Stimulated activated CD8-positive, alpha-beta memory T cell treated with anti-CD3 and anti-CD28 coated beads, Interleukin-7, amount 100 ng/mL, for 1 hour (primary cell): ENCODE measurements at places on chromosomes 7 and 10.

DNA sequence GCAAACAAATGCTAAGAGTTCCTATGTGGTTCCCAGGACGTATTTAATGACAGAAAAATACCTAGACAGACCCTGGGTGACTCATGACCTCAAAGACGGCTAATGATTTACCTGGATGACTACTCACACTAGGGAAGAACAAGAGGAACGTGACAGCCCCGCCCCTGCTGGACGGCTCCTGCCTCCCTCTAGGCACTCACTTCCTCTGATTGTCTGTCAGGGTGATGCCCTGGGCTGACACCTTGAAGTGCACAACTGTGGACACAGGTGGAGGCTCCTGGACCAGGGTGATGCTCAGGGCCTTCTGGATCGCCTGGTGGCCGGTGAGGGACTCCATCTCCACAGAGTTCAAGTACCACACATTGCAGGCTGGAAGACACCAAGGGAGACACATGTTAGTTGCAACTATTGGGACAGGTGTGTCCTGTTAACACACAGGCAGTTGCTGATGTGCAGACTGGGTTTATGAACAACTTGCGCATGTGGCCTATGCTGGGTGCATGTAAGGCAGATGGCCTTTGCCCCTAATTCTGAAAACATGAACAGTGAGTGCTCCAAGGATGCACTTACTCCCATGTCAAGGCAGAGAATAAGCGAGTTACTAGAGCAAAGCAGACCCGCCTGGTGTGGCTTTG, 298.3 kb downstream of the TNS3 start:
- DNase-seq = no peak

GRCh38 chr7:132577206-132578049, 1.2 kb upstream of the PLXNA4 start:
- no peak for DNase-seq

GRCh38 chr10:103350517-103351260, at the start of gene PCGF6:
Gene PCGF6, minus strand, starts transcription at chr10:103351140. Its CDS starts 74 bp downstream, at chr10:103351066.
- peak; percentile 40 for DNase-seq

DNA sequence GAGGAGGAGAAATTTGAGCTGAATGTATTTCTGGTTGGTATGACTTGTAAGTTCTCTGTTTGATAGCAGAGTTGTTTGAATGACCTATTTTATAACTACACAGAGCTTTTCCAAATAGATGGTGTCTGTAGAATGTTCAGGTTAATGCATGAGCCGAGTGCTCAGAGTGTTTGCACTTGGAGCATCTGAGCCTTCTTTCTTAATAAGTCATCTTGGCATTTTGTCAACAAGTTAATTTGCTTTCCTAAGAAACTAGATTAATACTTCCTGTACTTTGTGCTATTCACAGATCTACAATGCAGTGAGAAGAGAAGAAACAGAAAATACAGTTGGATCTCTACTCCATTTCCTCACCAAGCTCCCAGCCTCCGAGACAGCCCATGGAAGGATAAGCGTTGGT, 138.2 kb downstream of the PLCE1 start:
- no peak for DNase-seq

GRCh38 chr10:1147810-1148209, 91.6 kb downstream of the WDR37 start:
- no peak for DNase-seq

DNA sequence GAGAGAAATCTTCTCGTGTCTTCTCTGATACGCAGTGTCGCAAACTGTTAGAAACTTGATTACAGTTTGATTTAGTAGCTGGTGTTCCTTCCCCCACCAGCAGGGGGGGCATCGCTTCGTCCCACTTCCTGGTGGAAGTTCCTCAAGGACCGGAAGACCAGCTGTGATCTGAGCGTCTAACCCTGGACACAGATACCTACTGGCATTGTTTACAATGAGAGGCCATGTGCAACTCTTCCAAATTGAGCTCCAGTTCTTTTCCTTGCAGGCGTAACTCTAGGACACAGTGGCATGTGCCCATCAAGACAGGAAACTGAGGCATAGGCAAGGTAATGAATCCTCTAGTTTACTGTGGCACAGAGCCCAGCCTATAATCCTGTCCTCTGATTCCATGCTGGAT, 219.0 kb downstream of the CCDC3 start:
- DNase-seq = peak; percentile 3

GRCh38 chr10:99548041-99548530, 15.3 kb downstream of the NKX2-3 start:
- DNase-seq = no peak

DNA sequence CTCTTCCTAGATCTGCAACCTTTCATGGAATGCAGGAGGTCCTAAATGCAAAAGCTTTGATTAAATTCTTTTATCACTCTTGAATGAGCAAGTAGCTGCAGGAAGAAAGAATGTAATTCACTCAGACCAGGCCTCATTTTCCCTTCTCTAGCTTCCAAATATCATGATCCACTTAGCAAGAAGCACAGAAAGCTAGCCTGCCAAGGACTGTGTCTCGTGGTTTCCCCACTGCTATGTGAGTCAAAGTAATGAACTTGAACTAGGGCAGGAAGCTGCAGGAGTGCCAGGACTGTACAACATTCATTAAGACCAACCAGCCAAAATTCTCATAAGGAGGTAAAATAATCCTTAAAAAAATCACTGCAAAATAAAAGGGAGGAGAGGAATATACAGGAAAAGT, 379.2 kb downstream of the CALN1 start:
- no peak for DNase-seq

GRCh38 chr10:97888641-97889262, 39.1 kb downstream of the GOLGA7B start:
- no peak for DNase-seq

GRCh38 chr10:60535427-60535826, 145.8 kb upstream of the ANK3 start:
- DNase-seq = no peak

GRCh38 chr10:102231357-102232318, 5.5 kb downstream of the ELOVL3 start:
- DNase-seq = peak; percentile 44
